Jurkat, Clone E6-1 (cell line): ENCODE measurements at places on chromosomes 3 and 15.

GRCh38 chr3:57943525-57944495 is 64.4 kb upstream of the FLNB start:
- DNase-seq = no peak

- DNase-seq = no peak
Measured at GRCh38 chr3:160829486-160830009, 73.5 kb downstream of the PPM1L start.

DNA sequence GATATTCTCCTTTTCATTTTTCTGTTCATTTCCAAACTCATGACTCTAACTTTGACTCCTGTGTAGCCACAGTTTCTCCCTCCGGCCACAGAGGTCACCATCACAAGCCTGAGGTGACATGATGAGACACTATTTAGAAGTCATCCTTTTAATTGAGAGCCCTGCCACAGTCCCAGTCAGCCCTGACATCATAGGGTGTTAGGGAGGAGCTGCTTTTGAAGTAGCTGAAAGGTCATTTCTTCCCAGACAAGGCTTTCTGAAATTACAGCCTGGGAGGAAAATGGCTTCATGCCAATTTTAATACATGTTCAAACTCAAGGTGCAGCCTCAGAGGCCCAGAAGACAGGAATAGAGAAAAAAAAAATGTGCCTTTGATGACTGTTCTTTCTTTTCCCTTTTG is 532.8 kb upstream of the TGFBR2 start:
- DNase-seq = no peak

DNA sequence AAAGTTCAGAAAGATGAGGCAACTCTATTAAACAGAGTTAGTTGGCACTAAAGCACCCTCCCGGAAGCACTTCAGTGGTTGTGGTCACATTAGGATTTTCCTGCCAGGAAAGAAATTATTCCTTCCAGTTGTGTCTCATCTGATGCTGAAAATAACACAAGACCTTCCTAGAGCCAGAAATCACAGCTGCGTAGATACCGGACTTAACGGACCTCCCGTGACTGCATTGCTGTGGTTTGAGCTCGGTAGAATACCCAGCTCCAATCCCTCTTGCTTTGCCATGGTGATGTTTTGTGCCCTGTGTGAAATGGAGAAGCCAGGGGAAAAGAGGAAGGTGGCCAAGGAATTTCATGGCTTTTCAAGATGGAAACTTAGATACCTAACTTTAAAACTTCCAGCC is 215.0 kb upstream of the IGF1R start:
- no peak for DNase-seq

- no peak for DNase-seq
Measured at GRCh38 chr15:101725073-101725472, 800 bp upstream of the TARS3 start.

DNA sequence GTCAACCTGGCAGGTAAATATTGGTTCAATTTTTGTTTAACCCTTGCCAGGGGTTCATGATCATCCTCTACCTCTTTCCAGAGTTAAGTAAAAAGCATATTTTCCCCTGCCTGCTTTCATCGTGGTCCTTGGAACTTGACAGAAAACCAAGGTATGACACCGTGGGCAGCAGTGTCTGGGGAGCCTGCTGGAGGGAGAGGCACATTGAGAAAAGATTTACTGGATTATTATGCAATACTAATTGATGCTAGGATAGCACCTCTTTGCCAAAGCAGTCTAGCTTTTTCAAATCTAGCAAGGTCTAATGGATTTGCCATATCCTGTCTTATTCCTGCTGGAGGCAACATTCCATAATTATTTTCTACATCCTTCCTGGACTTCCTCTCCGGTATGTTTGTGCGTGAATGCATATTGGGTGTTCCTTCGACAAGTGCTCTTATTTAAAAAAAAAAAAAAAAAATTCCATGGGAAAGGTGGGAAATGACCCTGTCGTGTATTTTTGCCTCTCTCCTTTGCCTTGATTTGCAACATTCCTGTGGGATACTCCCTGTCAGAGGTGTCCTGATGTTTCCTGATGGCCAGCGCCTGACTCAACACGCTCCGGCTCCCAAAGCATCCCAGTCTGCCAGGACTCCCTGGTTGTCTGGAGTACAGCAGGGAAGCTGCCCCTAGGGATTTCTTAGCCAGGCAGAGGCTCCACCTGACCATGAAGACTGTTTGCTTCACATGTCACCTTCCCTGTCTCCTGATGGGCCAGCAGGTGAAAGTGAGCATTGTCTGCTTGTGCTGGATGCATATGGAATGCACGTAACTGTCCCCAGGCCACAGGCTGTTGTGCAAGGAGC is 6.3 kb downstream of the BHLHE40 start:
- DNase-seq = no peak
